CD4-positive, CD25-positive, alpha-beta regulatory T cell (primary cell): ENCODE measurements at places on chromosomes 11 and 22. TPM values are rescaled to one million over a fixed set of nuclear protein-coding genes. Genes with fewer than 3 reads are reported as not detected.

- no peak for DNase-seq
- H3K36me3 ChIP-seq = no peaks in the 10 kb centered on the region
- peaks cover 7% of the 10 kb centered on the region for H3K27me3 ChIP-seq
- H3K4me3 ChIP-seq = peak overlapping the region; percentile 45
- no peaks in the 10 kb centered on the region for H3K4me1 ChIP-seq
Observed at GRCh38 chr11:109945626-109946321, 147.4 kb upstream of the ZC3H12C start.

GRCh38 chr22:37274380-37274862 lies 7.9 kb upstream of the CYTH4 start:
- H3K27ac ChIP-seq = no peak overlapping the region
- no peaks in the 10 kb centered on the region for H3K36me3 ChIP-seq
- H3K4me1 ChIP-seq = peaks cover 8% of the 10 kb centered on the region
- H3K27me3 ChIP-seq = no peaks in the 10 kb centered on the region

DNA sequence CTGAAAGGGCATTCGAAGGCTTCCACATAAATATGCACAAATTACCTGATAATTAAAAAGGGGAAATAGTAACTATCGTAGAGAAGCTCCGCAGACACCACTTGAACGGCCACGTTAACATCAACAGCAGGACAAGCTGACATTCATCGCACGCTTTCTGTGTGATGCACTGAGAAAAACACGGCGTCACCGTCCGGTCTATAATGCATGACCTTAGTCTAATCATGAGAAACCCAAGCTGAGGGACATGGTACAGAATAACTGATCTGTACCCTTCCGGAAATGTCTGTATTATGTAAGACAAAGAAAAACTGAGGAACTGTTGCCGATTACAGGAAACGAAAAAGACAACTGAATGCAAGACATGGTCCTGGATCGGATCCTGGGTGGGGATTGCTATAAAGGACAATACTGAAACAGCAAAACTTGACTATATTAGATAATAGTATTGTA lies 678 bp upstream of the RANGAP1 start:
- H3K36me3 ChIP-seq = peaks cover 8% of the 10 kb centered on the region
- H3K4me1 ChIP-seq = peaks cover 21% of the 10 kb centered on the region
- no peak for DNase-seq
- no peaks in the 10 kb centered on the region for H3K27me3 ChIP-seq
- H3K27ac ChIP-seq = peak overlapping the region; percentile 98

GRCh38 chr22:37782340-37783168 lies 25.2 kb upstream of the GCAT start:
- H3K27me3 ChIP-seq = no peaks in the 10 kb centered on the region
- no peak for DNase-seq
- no peak overlapping the region for H3K27ac ChIP-seq
- H3K4me1 ChIP-seq = no peaks in the 10 kb centered on the region

- no peaks in the 10 kb centered on the region for H3K4me1 ChIP-seq
- no peak overlapping the region for H3K27ac ChIP-seq
- no peaks in the 10 kb centered on the region for H3K36me3 ChIP-seq
- H3K4me3 ChIP-seq = no peak overlapping the region
- no peak for DNase-seq
Observed at GRCh38 chr11:12547953-12548650, 126.1 kb upstream of the TEAD1 start.

DNA sequence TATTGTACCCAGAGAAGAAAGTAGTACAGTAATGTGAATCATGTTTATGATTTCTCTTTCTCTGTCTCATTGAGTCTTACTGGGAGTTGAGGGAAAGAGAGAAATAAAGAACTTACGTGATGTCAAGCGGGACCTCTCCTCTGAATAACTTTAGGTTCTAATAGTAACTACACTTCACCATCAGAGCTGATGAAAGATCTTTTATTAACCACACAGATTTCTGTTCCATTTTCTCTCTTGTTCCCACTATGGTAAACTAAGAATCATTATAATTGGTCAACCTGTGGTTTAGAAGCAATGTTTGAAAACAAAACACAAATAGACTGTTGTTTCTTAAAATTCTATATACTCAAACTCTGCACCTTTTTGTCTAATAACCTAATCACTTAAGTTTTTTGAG lies 142.3 kb downstream of the ELP4 start:
- no peak overlapping the region for H3K4me3 ChIP-seq
- no peak for DNase-seq

DNA sequence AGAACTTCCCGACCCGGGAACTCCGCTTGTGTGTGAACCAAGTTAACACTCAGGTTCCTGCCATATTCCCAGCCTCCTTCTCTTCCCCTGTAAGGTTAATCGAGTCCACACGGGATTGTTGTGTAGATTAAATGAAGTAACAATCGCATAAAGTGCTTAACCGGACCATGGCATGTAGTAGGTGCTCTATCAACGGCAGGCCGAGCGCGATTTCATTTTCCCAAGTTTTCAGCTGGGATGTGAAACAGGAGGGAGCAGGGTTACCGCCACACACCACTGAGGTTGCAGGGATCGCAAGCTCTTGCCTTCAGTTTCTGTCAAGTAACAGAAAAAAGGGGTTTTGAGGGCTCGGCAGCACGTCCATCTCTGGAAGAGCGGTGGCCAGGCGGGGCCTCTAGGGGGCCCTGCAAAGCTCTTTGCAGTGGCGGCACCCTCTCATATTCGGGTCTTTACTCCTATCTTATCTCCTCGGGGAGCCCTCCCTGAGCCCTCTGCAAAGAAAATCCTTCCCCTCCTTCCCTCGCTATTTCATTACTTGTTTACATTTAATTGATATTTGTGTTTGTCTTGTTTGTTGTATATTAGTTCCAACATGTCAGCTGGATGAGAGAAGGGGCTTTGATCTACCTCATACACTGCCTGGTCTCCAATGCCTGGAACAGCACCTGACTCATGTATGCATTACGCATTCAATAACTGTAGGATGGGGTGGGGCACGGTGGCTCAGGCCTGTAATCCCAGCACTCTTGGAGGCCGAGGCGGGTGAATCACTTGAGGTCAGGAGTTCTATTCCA lies 816 bp upstream of the PLEKHA7 start:
- no peaks in the 10 kb centered on the region for H3K36me3 ChIP-seq
- no peak overlapping the region for H3K27ac ChIP-seq
- peaks cover 13% of the 10 kb centered on the region for H3K4me1 ChIP-seq
- DNase-seq = peak; percentile 31

DNA sequence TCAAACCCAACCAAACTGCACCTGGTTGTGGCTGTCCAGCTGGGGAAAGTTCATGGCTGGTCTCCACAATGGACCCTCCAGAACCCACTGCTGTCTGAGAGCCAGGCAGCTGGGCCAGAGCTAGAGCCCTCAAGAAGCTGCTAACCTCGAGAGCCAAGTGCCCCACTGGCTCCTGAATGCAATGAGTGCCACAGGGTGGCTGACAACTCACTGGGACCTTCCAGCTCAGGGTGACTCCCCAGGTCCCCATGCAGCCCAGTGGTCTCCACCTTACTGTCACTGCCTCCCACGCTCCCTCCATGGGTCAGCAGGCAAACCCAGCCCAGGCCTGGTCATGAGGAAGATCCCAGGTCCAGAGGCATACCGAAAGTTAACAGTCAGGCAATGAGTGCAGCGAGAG lies 8.0 kb upstream of the CHST1 start:
- H3K27ac ChIP-seq = no peak overlapping the region
- no peak overlapping the region for H3K4me3 ChIP-seq
- H3K4me1 ChIP-seq = no peaks in the 10 kb centered on the region
- no peak for DNase-seq

DNA sequence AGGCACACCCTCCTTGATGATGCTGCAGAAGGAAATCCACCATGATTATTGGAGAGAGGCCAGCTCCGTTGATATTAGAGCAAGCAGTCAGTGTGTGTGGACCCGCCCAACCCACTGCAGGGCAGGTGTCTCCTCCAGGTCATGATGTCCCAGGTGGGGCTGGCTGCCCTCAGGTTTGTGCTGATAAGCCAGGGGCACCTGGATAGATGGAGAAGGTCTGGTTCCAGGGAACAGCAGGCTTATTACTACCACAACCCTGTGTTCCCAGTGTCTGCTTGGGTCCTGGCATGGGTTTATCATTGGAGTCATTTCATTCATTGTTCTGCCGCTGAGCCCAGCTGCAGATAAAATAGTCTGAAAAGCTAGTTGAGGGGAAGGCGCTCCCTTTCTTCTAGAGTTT lies 181.1 kb upstream of the NECTIN1 start:
- peaks cover 2% of the 10 kb centered on the region for H3K27me3 ChIP-seq
- no peak overlapping the region for H3K27ac ChIP-seq
- no peaks in the 10 kb centered on the region for H3K36me3 ChIP-seq
- no peak for DNase-seq
- no peaks in the 10 kb centered on the region for H3K4me1 ChIP-seq

DNA sequence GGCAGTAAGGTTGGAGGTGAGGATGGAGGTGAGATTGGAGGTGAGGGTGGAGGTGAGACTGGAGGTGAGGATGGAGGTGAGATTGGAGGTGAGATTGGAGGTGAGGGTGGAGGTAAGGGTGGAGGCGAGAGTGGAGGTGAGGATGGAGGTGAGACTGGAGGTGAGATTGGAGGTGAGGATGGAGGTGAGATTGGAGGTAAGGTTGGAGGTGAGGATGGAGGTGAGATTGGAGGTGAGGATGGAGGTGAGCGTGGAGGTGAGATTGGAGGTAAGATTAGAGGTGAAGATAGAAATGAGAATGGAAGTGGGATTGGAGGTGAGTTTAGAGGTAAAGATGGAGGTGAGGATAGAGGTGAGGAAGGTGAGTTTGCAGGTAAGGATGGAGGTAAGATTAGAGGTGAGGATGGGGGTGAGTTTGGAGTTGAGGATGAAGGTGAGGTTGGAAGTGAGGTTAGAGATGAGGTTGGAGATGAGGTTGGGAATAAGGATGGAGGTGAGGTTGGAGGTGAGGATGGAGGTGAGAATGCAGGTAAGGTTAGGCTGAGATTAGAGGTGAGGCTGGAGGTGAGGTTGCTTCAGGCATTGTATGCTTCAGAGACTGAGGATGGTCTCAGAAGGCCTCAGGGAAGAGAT lies 12.2 kb downstream of the NCF4 start:
- H3K4me3 ChIP-seq = no peak overlapping the region
- peaks cover 16% of the 10 kb centered on the region for H3K4me1 ChIP-seq

- no peak overlapping the region for H3K4me3 ChIP-seq
- no peak overlapping the region for H3K27ac ChIP-seq
- DNase-seq = no peak
- H3K27me3 ChIP-seq = no peaks in the 10 kb centered on the region
- peaks cover 95% of the 10 kb centered on the region for H3K36me3 ChIP-seq
- H3K4me1 ChIP-seq = no peaks in the 10 kb centered on the region
Observed at GRCh38 chr22:30582788-30583545, 8.5 kb upstream of the GAL3ST1 start.

DNA sequence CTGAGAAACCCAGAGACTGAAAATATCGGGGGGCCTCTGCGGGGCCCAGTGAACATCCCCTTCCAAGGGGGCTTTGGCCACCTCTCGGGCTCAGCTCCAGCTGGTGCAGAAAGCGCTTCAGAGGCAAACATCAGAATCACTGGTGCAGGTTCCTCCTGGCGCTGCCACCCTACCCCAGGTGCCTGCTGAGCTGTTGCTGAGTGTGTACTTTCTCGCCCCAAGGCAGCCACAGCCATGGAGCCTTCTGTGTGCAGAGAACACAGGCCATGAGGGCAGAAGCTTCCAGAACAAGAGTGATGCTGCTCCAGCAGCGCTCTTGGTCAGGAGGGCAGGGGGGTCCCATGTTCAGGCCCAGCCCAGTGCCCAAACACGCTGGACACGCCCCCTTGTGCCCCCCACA lies 6.3 kb downstream of the DRD4 start:
- no peak for DNase-seq
- H3K27ac ChIP-seq = no peak overlapping the region
- no peak overlapping the region for H3K4me3 ChIP-seq
- H3K4me1 ChIP-seq = peaks cover 4% of the 10 kb centered on the region
- peaks cover 5% of the 10 kb centered on the region for H3K36me3 ChIP-seq

DNA sequence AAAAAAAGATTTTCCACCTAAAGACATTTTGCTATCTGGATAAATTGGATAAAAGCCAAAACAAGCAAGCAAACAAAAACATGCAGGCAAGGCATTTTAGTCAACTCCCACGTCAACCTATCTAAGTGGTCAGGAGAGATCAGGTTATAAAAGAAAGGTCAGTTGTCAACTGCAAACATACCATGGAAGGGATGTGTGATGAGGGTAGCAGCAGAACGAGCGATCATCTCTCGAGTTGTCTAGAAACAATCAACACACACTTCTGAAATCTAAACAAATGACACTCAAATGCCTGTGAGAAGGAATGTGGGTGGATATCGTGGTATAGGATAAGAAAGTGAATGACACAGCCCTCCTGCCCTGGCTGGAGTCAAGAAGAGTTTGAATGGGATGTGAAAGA lies 10.9 kb downstream of the MTCH2 start:
- no peaks in the 10 kb centered on the region for H3K4me1 ChIP-seq
- no peaks in the 10 kb centered on the region for H3K27me3 ChIP-seq
- H3K27ac ChIP-seq = no peak overlapping the region
- peaks cover 61% of the 10 kb centered on the region for H3K36me3 ChIP-seq
- no peak for DNase-seq

- H3K4me1 ChIP-seq = no peaks in the 10 kb centered on the region
- H3K27me3 ChIP-seq = peaks cover 33% of the 10 kb centered on the region
- DNase-seq = no peak
- H3K4me3 ChIP-seq = no peak overlapping the region
Observed at GRCh38 chr22:26380072-26380830, 48.8 kb upstream of the ASPHD2 start.

GRCh38 chr22:28801845-28802594 lies 1.7 kb upstream of the XBP1 start:
- peaks cover 2% of the 10 kb centered on the region for H3K36me3 ChIP-seq
- peak overlapping the region; percentile 49 for H3K4me3 ChIP-seq
- peaks cover 45% of the 10 kb centered on the region for H3K4me1 ChIP-seq
- no peaks in the 10 kb centered on the region for H3K27me3 ChIP-seq

- no peak overlapping the region for H3K27ac ChIP-seq
- no peak for DNase-seq
- peaks cover 4% of the 10 kb centered on the region for H3K4me1 ChIP-seq
Observed at GRCh38 chr11:2477936-2478335, 33.1 kb downstream of the KCNQ1 start.

DNA sequence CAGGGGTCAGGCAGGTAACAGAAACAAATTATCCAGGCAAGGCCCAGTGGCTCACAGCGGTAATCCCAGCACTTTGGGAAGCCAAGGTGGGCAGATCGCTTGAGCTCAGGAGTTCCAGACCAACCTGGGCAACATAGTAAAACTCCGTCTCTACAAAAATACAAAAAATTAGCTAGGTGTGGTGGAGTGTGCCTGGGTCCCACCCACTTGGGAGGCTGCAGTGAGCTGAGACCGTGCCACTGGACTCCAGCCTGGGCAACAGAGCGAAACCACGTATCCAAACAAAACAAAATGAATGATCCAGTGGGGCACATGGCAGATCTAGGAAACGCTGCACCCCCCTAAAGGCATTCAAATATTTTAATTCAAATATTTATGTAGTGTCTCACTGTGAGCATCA lies 9.9 kb downstream of the NUMA1 start:
- H3K36me3 ChIP-seq = peaks cover 2% of the 10 kb centered on the region
- H3K27me3 ChIP-seq = no peaks in the 10 kb centered on the region
- H3K4me1 ChIP-seq = peaks cover 9% of the 10 kb centered on the region
- no peak overlapping the region for H3K4me3 ChIP-seq
- no peak overlapping the region for H3K27ac ChIP-seq
- no peak for DNase-seq

- no peaks in the 10 kb centered on the region for H3K36me3 ChIP-seq
- H3K4me3 ChIP-seq = no peak overlapping the region
- no peak overlapping the region for H3K27ac ChIP-seq
Observed at GRCh38 chr22:44567846-44568493, 69.9 kb upstream of the RTL6 start.

The ZDHHC5 gene
- 49.8 TPM for total RNA-seq

The SCGB1D2 gene
- total RNA-seq = not detected

The MS4A2 gene
- 0.37 TPM for total RNA-seq

The PNPLA5 gene
- not detected for total RNA-seq

The OTOG gene
- total RNA-seq = not detected

The GAB4 gene
- total RNA-seq = not detected

The AAMDC gene
- 4.8 TPM for total RNA-seq
